Inflammatory macrophage treated with lipopolysaccharide for 4 hours (primary cell): ENCODE measurements at places on chromosomes 16 and 17.

- no peak for DNase-seq
These were observed 112.5 kb downstream of the SOCS1 start for GRCh38 chr16:11143372-11144035.

- no peak for DNase-seq
These were observed 47.4 kb upstream of the NUDT7 start for GRCh38 chr16:77674888-77675287.

- no peak for DNase-seq
These were observed 352.1 kb upstream of the KIF2B start for GRCh38 chr17:53470626-53471025.

DNA sequence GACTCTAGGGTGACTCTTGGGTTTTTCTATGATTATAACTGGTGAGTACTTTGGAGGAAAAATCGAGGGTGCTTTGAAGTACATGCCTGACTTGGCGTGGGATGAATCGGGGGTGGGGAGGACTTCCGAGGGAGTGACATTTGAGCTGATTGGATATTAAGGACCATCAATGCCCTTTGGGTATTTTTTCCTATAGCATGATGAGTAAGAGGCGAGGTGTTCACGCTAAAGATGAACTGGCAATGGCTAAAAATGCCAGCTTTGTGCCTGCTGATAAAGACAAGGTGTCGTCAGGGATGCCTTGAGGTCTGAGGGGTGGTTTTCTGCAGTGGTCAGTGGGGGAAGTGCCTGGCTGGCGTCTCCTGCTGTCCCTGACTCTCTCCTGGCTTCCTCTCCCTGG lies 25.3 kb downstream of the USP43 start:
- no peak for DNase-seq

GRCh38 chr17:73135766-73136165 lies 29.0 kb upstream of the SSTR2 start:
- DNase-seq: peak; percentile 96

- DNase-seq: peak; percentile 41
These were observed 56.9 kb downstream of the CYB5D2 start for GRCh38 chr17:4199818-4200402.

- no peak for DNase-seq
These were observed 68.8 kb upstream of the ZNF750 start for GRCh38 chr17:82908543-82909160.

DNA sequence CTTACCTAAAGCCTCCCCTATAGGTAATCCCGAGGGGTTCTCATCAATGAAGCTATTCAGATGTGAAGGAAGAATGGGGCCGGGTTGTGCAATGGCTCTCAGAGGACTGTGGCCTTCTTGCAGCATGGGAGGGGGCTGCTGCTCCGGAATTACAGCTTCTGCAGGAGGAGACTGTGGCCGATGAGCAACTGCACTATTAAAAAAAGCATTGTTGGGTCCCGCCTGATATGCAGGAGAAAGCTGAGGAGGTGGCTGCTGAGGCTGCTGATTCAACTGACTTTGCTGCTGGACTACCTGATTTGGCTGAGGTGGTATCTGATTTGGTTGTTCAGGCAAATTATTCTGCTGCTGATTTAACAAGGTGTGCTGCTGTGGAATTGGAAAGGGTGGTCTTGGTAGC lies 64.8 kb downstream of the CACNG1 start:
- no peak for DNase-seq

- no peak for DNase-seq
These were observed 1.7 kb downstream of the HELZ start for GRCh38 chr17:67243284-67243683.

GRCh38 chr16:71327720-71328119 lies 30.8 kb upstream of the CALB2 start:
- no peak for DNase-seq

DNA sequence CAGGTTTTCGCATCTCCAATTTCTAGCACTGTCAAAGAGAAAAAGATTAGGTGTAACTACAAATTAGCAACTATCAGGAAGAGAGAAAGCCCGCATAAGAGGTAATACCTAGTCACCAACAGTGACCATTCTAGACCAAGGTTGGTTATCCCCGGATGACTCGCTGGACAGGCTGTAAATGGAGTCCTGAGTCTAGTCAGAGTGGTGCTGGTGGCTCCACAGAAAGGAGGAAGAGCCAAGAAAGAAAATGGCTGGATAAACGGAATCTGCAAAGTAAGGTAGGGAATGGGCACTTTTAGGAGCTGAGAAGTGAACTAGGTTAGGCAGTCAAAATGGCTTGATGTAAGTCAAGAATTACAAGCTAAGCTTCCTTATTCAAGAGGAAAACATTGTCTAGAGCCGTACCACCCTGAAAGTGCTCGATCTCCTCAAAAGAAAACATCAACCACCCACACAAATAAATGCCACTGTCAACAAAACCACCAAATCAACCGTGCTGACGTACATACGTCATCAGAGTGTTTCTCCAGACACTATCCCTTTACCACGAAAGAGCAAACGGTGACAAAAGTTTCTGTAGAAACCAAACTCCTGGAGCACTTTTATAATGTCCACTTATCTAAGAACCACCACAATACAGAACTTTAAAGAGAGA lies 2.2 kb downstream of the GSPT1 start:
- DNase-seq: peak; percentile 71

DNA sequence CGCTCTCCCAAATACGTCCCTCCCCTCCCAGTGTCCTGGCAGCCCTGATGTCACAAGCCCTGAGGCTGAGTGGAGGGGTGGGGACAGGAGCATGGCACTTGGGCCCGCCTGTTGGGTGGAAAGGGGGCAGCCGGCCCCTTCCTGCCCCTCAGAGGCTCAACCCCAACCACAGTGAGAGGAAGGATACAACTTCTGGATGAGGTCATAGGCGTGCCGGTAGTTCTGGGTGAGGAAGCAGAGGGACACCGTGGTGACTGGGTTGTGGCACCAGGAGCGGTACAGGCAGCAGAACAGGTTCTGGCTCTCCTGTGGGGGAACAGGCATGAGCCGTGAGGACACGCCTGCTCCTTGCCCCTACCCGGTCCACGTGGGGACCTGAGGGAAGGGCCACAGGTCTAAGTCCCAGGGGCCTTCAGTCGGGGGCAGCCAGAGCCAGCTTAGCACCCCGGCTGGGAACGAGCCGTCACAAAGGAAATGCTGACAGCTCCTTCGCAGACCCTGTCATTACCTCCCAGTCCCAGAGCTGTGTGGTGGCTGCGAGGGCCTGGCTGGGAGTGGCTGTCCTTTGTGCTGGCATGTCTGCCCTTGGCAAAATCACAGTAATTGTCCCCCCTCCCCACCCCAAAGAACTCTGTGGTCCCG lies 11.2 kb upstream of the MTSS2 start:
- DNase-seq: no peak

GRCh38 chr17:28396635-28397239 lies 9.3 kb downstream of the SLC46A1 start:
- DNase-seq: no peak

- no peak for DNase-seq
These were observed 1.2 kb downstream of the RPS15A start for GRCh38 chr16:18788828-18789514.

DNA sequence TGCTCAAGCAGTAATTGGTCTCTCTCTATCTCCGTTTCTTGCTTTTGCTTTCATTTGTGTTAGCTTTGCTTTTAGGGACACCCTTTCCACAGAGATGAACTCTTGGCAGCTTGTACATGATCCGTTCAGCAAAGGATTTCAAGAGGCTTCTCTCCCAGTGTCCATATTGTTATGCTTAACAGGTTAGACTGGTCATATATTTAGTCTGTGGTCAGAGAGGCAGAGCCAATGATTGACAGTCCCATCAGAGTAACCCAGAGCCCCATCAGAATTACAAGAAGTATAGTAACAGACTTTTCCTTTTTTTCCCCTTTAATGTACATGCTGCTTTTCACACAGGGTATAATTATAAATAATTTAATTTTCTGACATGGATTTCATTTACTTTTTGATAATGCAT lies 34.4 kb downstream of the GDPD1 start:
- no peak for DNase-seq

DNA sequence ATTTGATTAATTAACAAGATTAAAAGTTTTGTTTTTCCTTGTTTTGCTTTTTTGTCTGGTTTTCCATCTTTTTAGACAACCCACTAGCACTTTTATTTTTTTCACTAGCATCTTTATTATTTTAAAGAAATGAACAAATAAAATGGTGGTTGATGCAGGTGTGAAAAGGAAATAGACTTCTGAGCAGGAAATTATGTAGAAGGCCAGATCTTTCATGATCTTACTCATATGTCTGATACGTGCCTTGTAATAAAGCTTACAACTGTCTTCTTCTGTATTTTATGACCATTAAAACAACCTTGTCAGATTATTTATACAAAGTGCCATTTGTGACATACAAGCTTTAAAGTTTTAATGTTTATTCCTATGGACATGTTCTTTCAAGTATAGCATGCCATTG lies 6.3 kb downstream of the SLFN12L start:
- no peak for DNase-seq

DNA sequence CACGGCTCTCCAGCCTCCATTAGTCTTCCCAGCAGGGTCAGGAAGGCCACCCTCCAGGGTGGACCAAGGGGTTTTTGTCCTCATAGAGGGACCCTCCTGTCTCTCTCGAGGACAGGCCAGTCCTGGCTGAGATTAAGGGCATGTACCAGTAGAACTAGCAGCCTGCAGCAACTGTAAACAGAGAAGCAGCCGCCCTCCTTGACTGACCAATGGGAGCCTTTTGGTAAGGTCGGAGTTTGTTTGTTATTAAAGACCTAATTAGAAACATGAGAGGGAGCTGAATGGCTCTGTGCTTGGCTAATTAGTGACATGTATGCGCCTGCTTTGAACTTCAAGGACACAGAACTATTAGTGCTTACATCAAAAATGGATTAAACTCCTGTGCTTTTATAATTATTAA lies 80.0 kb downstream of the CCDC182 start:
- no peak for DNase-seq
